Esophagus mucosa (tissue), 1 donor: ENCODE measurements at places on chromosomes 2 and 18. TPM values are rescaled to one million over a fixed set of nuclear protein-coding genes. Genes with fewer than 3 reads are reported as not detected.

SPP2 gene
- total RNA-seq, result not detected

- no peak for ATAC-seq
Measured at GRCh38 chr2:171402906-171403580, 30.7 kb downstream of the METTL8 start.

DNA sequence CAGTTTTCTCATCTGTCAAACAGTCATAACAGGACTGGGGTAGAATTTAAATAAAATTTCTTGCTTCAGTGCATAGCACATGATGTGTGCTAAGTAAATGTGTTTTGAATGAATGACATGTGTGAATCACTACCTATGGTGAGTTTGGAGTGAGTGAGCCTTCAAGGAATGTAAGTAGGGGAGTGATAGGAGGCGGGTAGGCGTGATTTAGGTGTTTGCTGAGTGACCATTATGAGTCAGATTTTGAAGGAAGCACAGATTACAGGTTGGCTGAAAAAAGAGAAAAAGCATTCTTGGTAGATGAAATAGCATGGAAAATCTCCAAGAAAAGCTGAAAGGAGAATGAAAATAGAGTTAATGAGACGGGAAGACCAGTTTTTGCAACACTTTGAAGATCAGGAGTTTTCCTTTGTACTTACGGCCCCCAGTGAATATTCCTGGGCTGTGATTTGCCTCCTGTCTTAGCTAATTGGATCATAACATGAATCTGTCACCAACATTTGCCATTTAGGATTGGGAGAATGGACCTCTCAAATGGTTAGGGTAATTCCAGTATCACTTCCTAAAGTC, 136.9 kb upstream of the GATA6 start:
- peak; percentile 100 for ATAC-seq

DNA sequence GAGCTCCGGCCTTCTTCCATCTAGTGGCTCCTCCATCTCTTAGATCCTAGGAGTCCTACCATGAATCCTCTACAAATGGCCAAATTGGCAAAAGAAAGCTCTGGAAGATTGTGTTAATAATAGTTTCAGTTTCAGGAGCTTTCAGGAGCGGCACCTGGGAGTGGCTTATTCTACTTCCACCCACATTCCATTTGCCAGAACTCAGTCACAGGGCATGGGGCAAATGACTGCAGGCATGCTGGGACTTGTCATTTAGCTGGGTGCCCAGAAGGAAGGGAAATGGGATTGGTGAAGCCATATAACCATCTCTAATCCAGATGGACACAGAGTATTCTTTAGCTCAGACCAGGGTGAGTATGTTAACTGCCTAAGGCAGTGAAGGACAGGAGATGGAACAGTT, 3.6 kb upstream of the LRATD1 start:
- peak; percentile 74 for ATAC-seq

TACR1 gene
- total RNA-seq, result 0.64 TPM

GKN1 gene
- total RNA-seq, result not detected

- no peak for ATAC-seq
Measured at GRCh38 chr2:61537950-61538199, 281 bp downstream of the XPO1 start.

- ATAC-seq, result no peak
Measured at GRCh38 chr2:11863103-11863502, 116.7 kb downstream of the LPIN1 start.

DNA sequence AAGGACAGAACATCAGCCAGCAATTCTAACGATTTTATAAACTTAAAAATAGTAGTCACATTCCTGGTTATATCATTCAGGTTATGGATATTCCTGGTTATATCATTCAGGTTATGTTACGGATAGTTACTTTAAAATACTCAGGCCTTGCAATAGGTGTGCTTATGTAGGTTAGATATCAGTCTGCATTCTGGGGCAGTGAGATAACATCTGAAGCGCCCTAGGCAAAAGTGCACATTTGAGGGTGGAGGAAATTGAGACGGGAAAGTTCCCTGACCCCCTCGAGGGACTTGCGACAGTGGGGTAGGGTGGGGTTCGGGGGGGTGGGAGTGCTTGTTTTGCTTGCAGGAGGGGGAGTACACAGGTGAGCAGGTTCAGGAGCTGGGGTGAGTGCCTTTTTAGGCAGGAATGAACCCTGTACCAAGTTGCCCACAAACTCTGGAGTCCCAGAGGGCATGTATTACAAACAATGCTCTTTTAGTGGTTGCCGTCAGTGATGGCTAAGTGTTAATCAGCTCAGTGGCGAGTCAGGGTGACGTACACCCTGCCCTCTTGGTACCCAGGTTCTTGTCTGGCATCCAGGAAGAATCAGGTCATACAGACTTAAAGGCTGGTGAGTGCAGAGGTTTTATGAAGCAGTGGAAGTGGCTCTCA, 31.8 kb downstream of the CREG2 start:
- peak; percentile 48 for ATAC-seq
